GM04503 (cell line): ENCODE measurements at places on chromosomes 2 and 18.
A peak's percentile ranks its signal among the peaks of the same experiment; 100 is the strongest.

GRCh38 chr2:204046145-204046544 lies 109.6 kb downstream of the ICOS start:
- DNase-seq: no peak

- no peak for DNase-seq
Observed at GRCh38 chr2:235900631-235901030, 267.6 kb downstream of the GBX2 start.

DNA sequence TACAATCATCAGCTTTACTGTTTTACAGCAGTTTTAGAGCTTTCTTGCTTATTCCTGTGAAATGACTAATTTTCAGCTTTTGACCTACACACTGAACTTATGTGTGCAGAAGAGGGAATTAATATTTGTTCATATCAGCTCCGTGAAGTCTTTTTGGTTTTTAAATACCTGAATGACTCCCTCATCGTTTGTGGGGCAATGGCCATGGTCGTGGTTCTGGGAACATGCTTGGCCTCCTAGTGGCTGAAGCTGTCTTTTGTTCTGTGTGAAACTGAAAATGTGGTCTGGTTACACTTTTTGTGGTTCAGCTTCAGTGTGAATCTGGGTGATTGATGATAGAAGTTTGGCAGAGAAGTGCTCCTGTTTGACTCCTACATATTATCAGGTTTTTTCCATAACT lies 408.1 kb downstream of the THSD7B start:
- DNase-seq: no peak

DNA sequence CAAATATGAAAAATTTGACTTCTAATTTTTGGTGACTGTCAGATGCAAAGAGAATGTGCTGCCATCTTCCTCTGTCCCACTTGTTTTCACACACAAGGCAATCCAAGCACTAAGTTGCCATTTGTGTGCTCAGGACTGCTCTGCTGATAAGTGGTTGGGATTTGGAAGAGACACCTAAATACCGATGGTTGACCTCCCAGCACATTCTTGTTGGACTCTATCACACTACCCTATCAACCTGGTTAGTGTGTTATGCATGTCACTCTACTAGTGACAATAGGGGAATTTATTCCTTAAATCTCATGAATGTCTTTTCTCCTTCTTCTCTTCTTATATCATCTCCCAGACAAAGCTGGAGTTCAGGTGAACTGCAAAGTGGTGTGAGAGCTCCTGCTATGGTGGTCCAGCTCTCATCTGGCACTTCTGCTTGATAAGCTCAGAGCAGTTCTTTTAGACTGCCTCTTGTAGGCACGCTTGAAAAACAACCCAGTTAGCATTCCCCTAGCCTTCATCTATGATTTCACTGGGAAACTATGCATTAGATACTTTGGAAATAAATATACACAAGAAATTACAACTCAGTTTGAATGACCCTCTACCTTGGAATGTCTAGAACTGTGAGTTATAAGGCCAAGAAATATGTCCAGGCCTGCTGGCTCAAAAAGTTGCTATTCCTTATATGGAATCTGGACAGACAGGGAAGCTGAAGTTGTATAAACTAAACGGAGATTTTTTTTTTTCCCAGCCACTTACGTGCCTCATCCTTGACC lies 404.8 kb downstream of the MEIS1 start:
- DNase-seq: peak; percentile 98

- no peak for DNase-seq
Observed at GRCh38 chr18:23300231-23300805, 152.8 kb upstream of the RIOK3 start.

DNA sequence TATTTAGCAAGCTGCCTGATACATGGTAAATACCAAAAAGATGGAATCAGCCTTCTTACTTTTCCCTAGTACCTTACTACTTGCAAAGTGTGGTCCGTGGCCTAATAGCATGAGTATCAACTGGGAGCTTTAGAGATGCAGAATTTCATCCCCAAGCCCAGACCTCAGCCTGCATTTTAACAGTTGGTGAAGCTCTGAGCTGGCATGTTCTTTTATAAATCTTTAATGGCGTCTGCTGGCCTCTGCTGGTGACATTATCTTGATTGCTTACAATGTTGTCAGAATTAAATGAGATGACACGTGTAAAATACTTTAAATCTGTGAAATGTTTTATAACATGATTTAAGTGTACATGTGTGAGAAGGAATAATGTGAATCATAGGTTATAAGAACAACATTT lies 115.1 kb upstream of the NOSTRIN start:
- no peak for DNase-seq

DNA sequence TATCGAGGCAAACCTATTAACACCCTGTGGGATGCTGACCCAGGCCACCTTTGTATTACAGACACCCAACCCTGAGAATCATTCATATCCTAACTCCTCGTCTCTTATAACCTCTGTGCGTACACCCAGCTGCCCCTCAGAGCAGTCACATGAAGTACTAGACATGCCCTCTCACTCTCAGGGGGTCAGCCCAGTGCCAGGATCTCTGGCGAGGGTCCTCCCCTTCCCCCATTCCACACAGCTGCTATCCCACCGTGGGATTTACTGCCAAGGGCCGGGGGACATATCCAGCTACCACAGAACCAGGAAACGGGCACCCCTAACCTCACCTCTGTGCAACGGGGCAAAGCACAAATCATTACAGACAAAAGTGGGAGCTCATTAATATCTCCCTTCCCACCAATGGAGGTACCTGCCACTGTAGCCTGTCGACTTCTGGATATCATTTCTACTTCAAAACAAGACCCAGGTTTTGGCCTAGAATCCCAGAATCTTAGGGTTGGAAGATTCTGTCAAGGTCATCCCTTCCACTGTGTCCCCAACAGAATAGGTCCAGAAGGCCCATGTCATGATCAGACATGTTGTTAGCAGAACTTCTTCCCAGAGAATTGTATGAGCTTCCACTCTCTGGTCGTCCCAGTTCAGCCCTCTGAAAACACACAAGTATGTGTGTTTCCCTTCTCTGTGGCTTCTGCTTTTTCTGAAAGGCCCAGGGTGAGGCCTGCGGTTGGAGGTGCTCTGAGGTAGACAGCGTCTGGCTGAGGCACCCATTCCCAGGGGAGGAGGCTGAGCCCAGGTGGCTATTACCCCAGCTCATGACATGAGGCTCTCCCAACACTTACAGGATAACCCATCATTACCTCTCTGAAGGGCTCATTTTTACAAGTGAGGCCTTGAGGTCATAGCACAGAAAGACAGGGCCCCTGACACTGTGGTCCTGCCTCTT lies 1.7 kb downstream of the TMBIM1 start:
- no peak for DNase-seq

DNA sequence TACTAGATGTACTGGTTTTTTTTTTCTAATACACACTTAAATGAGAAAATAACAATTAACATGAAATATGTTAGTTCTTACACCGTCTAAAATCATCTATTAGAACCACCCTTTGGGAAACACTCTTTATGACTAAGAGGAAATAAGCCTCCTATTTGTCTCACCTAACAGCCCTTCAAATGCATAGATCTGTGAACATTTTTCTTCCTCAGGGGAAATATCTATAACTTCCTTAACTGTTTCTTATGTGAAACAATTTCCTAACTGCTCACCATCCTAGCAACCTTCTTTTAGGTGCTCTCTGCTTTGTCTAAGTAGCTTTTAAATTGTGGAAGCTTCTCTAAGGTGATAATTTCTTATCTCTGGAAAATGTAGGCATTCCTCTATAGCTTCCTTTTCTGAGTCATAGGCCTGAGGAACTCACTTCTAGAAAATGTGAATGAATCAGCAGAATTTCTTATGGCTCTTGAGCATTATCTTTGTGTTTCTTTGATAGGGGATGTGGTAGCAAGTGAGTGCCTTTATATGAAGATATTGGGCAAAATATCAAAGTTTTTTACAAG lies 56.1 kb downstream of the CNTNAP5 start:
- no peak for DNase-seq

DNA sequence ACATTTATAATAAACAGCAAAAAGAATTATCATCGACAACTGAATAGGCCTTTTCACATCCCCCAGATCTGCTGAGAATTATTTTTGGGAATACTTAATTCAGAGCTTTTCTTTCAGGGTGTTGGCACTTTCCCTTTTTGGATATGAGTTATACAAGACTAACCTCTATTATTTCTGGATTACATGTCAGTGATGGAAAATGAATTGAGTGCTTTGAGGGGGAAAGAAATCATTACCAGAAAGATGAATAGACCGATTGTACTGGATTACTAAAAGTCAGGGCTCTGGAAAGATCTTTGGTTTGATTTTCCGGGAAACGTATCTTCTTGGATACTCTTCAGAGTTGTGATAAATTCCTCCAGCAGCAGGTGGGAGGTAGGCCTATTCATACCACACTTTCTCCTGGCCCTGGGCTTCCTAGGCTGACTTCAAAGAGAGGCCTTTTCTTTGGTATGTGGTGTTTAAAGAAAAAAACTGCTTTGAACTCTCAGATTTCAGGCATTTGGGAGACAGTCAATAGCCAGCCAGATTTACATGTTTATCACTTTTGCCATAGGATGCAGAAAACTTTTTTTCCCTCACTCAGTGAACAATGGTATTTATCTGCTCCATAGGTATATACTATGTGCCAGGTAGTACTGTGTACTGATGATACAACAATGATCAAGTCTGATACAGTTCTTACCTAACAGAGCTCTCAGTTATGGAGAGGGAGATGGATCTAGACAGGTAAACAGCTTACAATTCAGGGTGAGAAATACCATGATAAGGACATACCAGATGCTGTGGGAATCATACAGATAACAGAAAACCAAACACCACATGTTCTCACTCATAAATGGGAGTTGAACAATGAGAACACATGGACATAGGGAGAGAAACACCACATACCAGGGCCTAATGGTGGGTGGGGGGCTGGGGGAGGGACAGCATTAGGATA lies 63.3 kb upstream of the ACTR3 start:
- DNase-seq: no peak

DNA sequence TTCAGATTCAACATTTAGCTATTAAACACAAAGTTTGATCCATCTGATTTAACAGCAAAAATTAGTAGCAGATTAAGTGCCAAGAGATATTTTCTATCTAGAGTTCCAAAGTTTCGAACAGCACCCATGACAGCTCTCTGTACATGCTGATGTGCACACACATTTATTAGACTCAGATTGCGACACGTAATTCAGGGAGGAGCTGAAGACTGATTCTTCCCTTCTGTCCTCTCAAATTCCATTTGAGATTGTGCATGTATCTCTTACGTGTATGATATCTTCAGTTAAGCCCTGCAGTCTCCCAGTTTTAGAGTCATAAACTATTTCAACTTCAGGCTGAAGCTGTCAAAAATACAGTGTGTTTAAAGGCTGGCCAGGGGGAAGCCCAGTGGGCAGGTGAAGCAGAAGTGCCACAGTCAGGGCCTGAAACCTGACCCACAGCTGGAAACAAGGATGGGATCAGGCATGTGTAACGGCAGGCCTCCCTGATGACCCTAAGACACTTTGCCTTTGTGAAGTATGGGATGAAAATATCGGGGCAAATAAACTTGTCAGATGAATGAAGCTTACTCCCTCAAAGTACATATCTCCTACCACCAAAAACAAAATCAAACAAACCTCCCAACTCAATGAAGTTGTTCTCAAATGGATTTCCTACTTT lies 30.6 kb downstream of the CYB5A start:
- DNase-seq: no peak

- no peak for DNase-seq
Observed at GRCh38 chr2:48754874-48755273, 650 bp downstream of the LHCGR start.

- no peak for DNase-seq
Observed at GRCh38 chr2:31192851-31193392, 24.4 kb downstream of the CAPN14 start.

- no peak for DNase-seq
Observed at GRCh38 chr2:7289697-7290096, 372.5 kb downstream of the RNF144A start.

DNA sequence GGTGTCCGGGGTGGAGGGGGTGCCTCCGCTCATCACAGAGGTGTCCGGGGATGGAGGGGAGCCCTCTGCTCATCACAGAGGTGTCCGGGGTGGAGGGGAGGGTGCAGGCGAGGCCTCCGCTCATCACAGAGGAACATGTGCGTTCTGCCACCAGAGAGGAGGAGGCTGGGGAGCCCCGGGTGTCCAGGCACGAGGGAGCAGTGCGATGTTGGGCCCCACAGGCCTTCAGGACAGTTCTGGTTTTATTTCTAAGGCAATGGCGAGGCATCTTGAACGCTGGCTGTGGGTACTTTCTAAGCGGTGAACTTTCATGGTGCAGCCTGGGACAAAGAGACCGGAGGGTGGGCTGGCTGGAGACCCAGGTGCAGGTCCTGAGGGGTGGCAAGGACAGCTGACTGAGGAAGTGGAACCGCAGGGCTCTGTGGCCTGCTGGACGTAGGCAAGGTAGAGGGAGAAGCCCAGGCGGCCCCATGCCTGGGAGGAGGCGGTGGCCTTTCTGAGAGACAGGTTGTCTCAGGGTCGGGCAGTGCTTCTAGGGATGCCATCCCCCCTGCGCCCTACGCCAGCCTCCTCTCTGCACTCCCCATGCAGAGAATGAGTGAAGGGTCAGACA lies 196.6 kb upstream of the SALL3 start:
- no peak for DNase-seq

GRCh38 chr18:111306-112014 lies 46.9 kb upstream of the USP14 start:
- DNase-seq: no peak

DNA sequence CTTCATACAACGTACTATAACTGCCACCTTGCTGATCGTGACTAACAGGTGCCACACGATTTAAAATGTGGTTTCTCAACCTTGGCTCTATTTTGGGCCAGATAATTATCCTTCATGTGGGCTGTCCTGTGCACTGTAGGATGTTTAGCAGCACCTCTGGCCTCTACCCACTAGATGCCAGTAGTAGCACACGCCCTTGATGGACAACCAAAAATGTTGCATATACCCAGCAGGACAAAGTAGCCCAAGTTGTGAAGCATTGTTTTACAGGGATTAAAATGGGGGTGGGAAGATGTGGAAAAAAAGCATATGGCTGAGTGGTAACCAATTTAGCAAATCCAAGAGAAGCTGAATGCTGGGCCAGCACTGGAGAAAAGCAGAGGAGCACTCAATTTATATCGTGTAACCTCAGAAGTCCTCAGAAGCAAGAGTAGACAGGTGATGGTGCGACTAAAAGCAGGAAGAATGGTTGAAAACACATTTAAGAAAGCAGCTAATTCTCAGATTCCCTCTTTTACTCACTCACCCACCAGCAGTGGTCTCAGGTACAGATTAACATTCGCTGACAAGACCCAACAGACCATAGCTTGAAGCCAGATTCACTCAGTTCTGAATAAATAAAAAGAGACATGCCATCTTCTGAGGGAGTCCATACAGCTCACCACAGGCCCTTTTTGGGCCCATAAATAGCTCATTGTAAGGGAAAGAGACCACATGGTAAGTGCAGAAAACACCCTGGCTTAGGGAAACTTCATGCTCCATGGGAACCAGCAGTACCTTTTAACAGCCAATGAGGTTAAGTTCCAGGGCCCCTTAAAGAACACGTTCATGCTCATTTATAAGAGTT lies 50.6 kb downstream of the RAPH1 start:
- DNase-seq: no peak

- DNase-seq: peak; percentile 58
Observed at GRCh38 chr18:22432657-22433137, 15.0 kb upstream of the CTAGE1 start.
